ENCODE measurements at places on chromosomes 11 and 22.

- no peak for DNase-seq
Observed at GRCh38 chr11:86810288-86810687, 9.9 kb downstream of the PRSS23 start.

- no peak for DNase-seq
Observed at GRCh38 chr11:132528181-132528580, 1004.1 kb downstream of the OPCML start.

GRCh38 chr22:23219822-23220484 lies 39.6 kb downstream of the BCR start:
- DNase-seq: no peak

DNA sequence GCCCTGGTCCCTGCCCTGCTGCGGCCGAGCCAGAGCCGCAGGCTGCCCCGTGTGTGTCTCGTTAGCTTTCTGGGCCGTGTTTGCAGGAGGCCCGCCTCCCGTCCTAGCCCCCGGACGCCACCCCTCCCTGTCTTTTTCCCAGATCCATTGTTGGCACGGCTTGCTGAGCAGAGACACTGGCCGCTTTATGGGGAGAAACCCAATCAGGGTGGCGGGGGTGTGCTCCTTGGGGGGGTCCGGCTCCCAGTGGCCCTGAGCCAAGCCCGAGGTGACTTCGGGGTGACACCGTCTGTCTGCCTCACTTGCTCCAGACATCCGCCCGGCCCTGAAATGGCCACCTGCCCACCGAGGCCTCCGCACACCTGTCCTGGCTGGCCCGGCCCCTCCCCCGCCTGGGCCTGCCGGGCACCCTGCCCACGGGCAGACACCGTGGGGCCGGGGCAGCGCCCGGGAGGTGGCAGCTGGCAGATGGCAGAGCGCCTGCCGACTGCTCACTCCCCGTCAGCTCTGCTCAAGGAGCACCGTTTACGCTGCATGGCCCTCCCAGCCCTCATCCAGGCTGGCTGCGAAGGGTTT lies 43.1 kb upstream of the PPARA start:
- no peak for DNase-seq

- DNase-seq: no peak
Observed at GRCh38 chr11:86537541-86538222, 134.7 kb downstream of the ME3 start.

- DNase-seq: no peak
Observed at GRCh38 chr22:50459496-50460140, 15.2 kb downstream of the SBF1 start.

DNA sequence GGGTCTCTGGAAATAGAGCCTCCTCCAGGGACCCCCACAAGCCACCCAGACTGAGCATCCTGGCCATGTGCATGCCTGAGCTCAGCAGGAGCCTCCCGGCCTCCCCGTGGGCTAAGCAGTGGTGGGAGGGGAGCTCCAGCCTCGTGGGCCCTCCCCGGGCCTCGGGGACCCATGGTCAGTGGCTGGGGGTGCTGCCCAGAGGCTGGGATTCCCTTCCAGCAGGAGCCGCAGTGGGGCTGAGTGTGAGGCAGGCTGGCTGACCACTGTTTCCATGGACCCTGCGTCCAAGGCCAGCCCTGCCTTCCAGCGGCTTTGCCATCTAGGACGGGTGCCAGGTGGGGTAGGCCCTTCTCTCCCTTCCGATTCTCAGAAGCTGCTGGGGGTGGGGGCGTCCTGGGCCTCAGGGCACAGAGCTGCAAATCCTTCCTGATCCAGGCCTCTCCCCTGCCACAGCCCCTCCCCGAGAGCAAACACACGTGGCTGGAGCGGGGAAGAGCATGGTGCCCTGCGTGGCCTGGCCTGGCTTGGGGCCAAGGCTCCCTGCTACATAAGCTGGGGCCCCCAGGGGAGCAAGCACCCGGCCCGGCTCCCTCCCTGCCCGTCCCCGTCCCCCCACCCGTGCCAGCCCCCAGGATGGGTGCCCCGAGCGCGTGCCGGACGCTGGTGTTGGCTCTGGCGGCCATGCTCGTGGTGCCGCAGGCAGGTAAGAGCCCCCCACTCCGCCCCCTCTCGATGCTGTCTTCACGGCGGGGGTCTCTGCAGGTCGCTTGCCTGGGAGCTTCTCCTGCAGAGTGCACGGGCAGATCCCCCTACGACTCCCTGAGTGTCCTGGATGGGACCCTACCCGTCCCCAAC lies at the start of gene MUC5B:
Gene MUC5B (plus strand): TSS at position 576 of the 855 bp plus-strand sequence. CDS start 58 bp downstream, at position 634.
- DNase-seq: no peak

- no peak for DNase-seq
Observed at GRCh38 chr11:128152796-128153696, 434.3 kb downstream of the ETS1 start.

DNA sequence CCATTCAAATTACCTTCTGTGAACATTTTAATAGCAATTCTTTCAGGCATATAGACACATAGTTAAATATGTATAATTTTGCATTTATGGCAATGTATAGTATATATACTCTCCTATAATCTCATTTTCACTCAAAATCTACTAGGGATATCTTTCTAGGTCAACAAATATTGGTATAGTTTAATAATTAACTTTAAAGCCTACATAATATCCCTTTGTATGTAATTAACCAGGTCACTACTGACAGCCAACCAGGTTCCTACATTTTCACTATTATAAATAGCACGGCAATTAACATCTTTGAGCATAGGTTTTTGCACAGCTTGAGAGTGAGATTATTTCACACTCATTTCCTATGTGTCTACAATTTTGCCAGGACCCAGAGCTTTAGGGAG lies 15.8 kb downstream of the OR2AG2 start:
- no peak for DNase-seq

- no peak for DNase-seq
Observed at GRCh38 chr11:134223121-134223520, 646 bp downstream of the NCAPD3 start.

DNA sequence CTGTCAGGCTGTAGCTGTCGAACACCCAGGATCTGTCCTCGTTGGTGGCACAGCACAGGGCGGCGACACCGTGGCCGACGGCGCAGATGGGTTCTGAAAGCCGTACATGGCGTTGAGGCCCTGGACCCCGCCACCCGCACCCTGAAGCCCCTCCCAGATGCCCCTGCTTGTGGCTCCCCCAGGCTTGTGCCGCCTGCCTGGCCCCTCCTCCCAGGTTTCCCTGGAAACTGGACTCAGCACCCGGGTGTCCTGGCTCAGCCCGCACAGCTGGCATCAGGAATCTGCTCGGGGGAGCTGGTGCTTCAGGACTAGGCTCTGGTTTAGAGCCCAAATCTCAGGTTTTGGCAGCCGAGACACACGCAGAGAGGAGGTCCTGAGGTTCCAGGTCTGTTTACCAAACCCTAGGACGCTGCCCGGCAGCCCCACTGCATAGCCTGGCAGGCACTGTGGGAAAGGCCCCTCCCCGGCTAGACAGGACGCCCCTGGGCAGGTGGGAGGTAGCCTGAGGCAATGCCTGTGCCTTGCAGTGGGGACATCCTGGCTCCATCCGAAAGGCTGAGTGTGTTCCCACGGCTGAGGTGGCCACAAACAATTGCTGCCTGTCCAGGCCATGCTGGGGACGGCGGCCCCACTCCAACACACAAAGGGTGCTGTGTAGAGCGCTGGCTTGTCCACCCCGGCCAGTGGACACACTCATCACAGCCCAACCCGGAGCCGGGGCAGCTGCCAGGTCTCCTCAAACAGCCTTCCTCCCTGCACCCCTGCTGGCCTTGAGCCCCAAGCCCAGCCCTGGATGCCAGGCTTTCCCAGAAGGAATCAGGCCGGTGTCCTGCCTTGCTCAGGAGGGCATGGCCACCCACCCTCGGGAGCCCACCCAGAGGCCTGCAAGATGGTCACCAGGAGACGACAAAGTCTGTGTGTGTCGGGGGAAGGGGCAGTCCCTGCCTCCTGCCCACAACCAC lies 4.6 kb downstream of the GATD1 start:
- DNase-seq: no peak

- no peak for DNase-seq
Observed at GRCh38 chr11:69215784-69216415, 60.2 kb downstream of the SMIM38 start.

DNA sequence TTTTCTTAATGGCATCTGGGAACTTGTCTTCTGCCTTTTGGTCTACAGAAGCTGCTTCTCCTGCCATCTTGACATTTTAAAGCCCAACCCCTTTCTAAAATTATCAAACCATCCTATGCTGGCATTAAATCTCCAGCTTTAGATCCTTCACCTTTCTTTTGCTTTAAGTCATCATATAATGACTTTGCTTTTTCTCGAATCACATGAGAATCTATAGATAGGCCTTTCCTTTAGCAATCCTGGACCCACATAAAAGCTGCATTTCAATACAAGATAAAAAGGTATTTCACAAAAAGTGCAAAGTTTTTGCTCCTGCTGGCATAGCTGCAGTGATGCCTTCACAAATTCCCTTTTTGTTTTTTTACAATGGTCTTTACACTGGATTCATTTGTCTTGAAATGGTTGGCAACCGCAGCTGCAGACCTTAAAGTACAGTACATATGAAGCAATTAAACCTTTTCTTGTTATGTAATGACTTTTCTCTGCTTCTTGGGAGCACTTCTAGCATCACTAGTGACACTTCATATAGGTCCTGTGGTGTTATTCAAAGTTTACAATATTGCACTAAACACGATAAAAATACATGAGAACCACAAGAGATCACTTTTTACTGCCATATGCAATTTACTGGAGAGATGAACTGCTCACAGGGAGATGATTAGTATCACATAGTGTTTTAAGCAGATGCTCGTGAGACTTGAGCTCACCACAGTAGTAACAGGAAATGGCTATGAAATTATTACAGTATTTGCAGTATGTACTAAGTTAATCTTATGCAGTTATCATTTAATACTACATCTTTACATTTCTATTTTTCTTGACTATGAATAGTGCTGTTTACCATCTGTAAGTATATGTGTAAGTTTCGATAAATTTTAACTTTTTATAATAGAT lies 41.6 kb downstream of the ACER3 start:
- DNase-seq: no peak
